CD4-positive, CD25-positive, alpha-beta regulatory T cell (primary cell): ENCODE measurements at places on chromosomes 13 and 19. TPM values are rescaled to one million over a fixed set of nuclear protein-coding genes. Genes with fewer than 3 reads are reported as not detected.
A peak's percentile ranks its signal among the peaks of the same experiment; 100 is the strongest.

ACP5 gene
- total RNA-seq = 40.4 TPM

DNA sequence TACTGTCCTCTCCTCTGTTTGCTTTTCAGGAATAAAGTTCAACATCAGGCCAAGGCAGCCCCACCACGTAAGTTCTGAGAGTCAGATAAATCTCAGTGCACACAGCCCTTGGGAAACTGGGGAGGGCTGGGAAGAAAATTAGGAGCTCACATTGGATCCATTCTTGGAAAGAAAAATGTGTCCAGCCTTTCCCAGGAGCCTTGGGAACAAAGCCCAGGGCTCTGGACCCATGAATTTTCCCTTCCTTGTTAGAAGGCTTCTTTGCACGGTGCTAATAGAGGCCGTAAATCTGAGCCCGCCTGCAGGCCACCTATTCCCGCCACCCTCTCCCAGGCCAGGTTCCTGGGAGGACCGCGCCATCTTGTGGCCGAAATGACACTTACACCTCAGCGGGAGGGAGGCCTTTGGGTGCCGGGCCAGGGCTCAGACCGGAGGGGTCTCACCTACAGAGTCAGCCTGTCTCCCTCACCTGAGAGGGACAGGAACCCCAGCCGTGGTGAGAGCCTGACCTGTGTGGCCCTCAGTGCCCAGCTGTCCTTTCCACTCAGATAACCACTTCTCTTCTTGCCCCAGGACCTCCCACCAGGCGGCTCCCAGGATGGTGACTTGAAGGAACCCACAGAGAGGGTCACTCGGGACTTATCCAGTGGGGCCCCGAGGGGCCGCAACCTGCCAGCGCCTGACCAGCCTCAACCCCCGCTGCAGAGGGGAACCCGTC lies 25.1 kb upstream of the KCTD15 start:
- no peaks in the 10 kb centered on the region for H3K27me3 ChIP-seq
- no peaks in the 10 kb centered on the region for H3K4me1 ChIP-seq
- H3K27ac ChIP-seq = no peak overlapping the region

DNA sequence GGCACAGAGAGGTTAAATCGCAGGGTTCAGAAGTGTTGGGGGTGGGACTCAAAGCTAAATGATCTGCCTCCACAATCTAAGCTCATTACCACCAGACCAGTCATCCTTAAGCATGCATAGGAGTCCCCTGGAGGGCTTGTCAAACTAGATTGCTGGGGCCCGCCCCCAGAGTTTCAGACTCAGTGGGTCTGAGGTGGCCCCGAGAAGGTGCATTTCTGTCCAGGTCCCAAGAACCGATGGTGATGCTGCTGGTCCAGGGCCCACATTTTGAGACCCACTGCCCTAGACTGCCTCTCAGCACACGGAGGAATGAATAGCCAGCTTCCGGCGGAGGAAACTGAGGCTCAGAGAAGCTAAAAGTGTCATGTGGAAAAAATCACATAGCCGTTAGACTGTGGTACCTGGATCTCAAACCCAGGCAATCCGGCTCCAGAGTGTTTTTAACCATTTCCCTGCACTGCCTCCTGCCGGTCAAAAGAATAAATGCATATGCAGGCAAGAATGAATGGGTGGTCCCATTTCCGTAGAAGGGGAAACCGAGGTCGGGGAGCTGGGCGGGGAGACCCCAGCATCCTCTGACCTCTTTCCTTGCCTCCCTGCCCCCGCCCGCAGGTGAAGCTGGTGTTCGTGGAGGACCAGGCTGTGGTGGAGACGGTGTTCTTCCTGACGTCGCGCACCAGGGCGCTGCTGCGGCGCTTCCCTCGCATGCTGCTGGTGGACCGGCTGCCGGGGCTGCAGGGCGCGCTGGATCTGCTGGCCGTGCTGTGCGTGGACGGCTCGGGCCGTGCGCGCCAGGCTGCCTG lies 23.8 kb downstream of the ZSWIM9 start:
- peak; percentile 17 for DNase-seq
- no peak overlapping the region for H3K4me3 ChIP-seq
- H3K36me3 ChIP-seq = no peaks in the 10 kb centered on the region
- H3K4me1 ChIP-seq = no peaks in the 10 kb centered on the region
- H3K27me3 ChIP-seq = no peaks in the 10 kb centered on the region
- H3K27ac ChIP-seq = no peak overlapping the region

DNA sequence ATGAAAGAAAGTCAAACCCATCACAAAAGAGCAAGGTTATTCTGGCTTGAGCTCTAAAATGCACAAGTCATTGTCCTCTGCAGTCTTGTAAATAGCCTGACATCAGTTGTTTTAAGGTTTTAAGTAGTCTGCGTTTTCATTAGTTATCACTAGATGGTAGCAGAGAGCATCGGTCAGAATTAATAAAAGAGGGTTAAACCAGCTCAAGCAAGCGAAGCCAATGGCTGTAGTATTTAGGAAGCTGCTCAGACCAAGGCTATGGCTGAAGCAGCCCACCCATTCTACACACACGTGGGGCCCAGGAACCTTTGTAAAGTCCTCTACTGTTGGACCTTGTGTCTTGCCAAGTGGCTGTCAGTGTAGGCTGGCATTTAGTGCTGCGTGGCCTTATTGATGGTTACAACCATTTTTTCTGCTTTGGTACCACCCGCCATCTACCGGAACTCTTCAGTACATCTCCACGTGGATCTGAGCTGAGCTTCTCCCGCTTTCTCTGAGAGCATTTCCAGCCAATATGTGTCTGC lies 13.3 kb upstream of the ZNF57 start:
- peaks cover 5% of the 10 kb centered on the region for H3K4me1 ChIP-seq
- no peak for DNase-seq
- no peak overlapping the region for H3K27ac ChIP-seq
- no peaks in the 10 kb centered on the region for H3K36me3 ChIP-seq

GRCh38 chr19:8518536-8518935 lies 4.6 kb upstream of the ZNF414 start:
- DNase-seq = no peak
- no peak overlapping the region for H3K4me3 ChIP-seq
- peaks cover 62% of the 10 kb centered on the region for H3K4me1 ChIP-seq
- no peaks in the 10 kb centered on the region for H3K27me3 ChIP-seq
- peaks cover 23% of the 10 kb centered on the region for H3K36me3 ChIP-seq

DNA sequence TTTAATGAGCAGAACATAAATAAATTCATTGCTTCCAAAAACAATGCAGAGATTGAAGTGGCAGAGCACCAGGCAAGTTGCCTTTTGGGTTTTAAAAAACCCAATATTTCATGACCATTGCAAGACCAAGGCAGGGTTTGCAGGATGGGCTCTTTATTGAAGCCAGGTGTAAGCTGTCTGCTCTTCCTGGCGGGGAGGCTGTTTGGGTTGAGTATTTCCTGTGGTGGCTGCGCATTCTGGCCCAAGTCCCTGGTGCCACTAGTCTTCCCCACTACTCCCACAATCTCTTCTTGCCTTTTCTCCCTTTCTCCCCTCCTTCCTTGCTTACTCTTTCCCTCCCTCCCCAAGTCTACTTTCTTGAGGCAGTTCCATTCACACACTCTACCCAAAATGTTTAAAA lies 116.4 kb downstream of the AKAP11 start:
- H3K36me3 ChIP-seq = no peaks in the 10 kb centered on the region
- no peak for DNase-seq
- H3K4me3 ChIP-seq = no peak overlapping the region
- no peaks in the 10 kb centered on the region for H3K27me3 ChIP-seq
- H3K27ac ChIP-seq = no peak overlapping the region

SMIM17 gene
- total RNA-seq = not detected

OCEL1 gene
- 23.3 TPM for total RNA-seq

- no peaks in the 10 kb centered on the region for H3K27me3 ChIP-seq
- no peak overlapping the region for H3K27ac ChIP-seq
- H3K4me3 ChIP-seq = no peak overlapping the region
- H3K4me1 ChIP-seq = peaks cover 22% of the 10 kb centered on the region
Observed at GRCh38 chr19:50481351-50482149, 4.9 kb upstream of the GARIN5A start.

DNA sequence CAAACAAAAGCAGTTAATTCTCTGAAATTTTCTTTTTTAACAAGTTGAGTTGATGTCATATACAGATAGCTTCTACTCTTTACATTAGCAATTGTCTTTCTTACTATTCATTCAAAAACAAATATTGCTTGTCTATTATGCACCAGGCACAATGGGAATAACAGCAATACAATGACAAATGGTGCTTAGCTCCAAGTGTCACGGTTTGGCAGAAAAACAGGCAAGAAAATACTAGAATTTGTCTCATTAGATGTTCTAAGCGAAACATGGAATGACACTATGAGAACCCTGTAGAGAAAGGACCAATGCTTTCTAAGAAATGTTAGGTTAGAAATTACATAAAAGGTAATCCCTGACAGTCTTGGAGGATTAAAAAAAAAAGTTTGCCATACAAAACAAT lies 187.6 kb downstream of the PCDH9 start:
- no peaks in the 10 kb centered on the region for H3K27me3 ChIP-seq
- no peaks in the 10 kb centered on the region for H3K36me3 ChIP-seq
- no peaks in the 10 kb centered on the region for H3K4me1 ChIP-seq
- no peak overlapping the region for H3K4me3 ChIP-seq
- H3K27ac ChIP-seq = no peak overlapping the region
- no peak for DNase-seq

DNA sequence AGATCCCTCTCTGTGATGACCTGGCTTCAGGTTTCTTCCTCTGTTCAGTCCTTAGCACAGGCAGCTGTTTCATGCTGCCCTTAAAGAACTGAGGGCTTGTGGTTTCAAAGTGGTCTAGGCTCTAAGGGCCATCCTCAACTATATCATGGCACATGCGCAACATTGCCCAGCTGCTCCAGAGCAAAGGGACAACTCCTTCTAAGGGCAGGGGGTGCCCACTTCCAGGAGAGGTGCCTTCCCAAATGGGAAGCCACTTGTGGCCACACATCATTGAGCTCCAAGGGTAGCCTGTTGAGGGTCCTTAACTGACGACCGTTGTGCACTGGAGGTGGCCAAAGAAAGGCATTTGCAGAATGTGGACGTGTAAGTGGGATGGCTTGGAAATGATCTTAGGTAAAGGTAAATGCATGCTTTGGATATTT lies 7.3 kb downstream of the GPR183 start:
- H3K36me3 ChIP-seq = peaks cover 37% of the 10 kb centered on the region
- DNase-seq = no peak
- peak overlapping the region; percentile 81 for H3K27ac ChIP-seq
- H3K4me3 ChIP-seq = peak overlapping the region; percentile 96

- no peaks in the 10 kb centered on the region for H3K36me3 ChIP-seq
- H3K4me3 ChIP-seq = no peak overlapping the region
- no peaks in the 10 kb centered on the region for H3K4me1 ChIP-seq
- H3K27me3 ChIP-seq = no peaks in the 10 kb centered on the region
- no peak for DNase-seq
- no peak overlapping the region for H3K27ac ChIP-seq
Observed at GRCh38 chr13:84315527-84315926, 433.3 kb upstream of the SLITRK1 start.
